Germinal center (tissue), 1 donor: ENCODE measurements at places on chromosomes 1 and 21.

- DNase-seq = no peak
These were observed 20.0 kb upstream of the ADARB1 start for GRCh38 chr21:45054227-45054926.

DNA sequence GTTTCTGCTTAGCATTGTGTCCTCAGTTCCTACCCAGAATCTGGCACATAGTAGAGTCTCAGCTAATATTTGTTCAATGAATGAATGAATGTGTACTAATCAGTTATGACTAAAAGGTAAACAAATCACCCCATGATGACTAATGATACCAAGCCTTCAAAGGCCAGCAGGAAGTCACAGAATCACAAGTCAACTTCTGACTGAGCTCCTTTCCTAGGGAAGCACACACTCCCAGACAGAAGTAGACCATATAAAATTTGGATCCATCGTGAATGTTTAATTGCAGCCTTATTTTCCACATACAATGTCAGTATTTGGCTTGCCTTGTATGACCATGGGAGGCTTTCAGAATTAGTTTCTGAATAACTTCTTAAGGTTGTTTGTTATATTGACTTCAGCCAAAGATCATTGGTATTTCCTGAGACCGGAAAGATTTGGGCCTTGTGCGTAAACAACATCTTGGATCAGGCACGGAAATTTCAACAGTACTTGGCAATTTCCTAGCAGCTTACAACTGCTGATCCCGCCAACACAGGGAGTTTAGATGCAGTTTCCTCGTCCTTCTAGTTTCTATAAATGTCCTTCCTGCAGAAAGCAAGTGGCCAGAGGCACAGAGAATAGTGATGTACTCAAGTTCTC is 185.9 kb upstream of the ATP1B1 start:
- no peak for DNase-seq

GRCh38 chr1:39021426-39021825 is 4.7 kb upstream of the NDUFS5 start:
- DNase-seq = no peak

DNA sequence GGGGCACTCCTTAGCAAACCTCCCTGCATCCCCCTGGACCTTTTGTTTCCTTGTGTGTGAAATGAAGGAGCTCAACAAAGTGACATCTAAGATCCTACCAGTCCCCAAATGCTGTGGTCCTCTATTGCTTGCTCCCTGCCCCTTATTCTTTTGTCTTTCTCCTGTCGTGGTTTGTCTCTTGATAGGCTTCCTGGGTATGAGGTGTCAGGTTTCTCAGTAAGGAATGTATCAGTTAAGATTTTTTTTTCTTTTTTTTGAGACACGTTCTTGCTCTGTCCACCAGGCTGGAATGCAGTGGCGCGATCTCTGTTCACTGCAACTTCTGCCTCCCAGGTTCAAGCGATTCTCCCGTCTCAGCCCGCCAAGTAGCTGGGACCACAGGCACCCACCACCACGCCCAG is 16.8 kb downstream of the CNIH3 start:
- DNase-seq = no peak

DNA sequence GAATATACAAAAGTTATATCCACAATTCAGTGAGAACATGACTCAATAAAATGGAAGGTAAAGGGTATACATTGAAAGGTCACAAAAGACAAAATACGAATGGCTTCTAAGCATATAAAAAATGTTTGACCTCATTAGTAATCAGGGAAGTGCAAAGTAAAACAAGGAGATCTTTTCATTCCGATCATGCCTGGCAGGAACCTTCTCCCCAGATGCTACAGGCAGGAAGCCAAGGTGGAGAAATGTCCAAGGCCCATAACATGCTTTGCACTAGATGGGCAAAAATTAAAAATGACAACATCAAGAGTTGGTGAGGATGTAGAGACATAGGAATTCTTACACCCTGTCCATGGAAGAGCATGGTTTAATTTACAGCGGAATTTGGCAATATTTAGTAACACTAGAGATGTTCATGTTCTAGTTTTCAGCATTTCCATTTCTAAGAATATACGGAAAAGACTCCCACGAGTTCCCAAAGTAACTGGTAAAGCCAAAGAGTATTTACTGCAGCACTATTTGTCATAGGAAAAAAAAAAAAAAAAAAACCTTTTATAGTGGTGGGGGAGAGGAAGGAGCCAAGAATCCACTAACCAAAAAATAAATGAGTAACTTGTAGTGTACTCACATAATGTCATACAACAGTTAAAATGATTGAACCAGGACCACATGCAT is 184.5 kb upstream of the KAZN start:
- DNase-seq = no peak

DNA sequence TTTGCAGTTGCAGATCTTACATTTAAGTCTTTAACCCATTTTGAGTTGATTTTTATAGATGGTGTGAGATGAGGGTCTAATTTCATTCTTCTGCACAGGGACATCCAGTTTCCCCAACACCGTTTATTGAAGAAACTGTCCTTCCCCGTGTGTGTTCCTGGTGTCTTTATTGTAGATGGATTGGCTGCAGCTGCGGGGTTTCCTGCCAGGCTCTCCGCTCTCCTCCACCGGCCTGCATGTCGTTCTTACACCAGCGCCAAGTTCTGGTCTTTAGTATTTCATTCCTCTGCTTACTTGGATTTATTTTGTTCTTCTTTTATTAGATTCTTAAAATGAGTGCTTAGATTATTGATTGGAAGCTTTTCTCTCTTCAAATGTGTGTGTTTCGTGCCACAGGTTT is 98.9 kb upstream of the COL6A1 start:
- DNase-seq = no peak
